ENCODE measurements at places on chromosomes 1 and 21.

GRCh38 chr1:170164103-170164763, 18.5 kb downstream of the NTMT2 start:
- DNase-seq, result no peak

GRCh38 chr1:224168859-224169380, 14.1 kb upstream of the DEGS1 start:
- DNase-seq, result no peak

DNA sequence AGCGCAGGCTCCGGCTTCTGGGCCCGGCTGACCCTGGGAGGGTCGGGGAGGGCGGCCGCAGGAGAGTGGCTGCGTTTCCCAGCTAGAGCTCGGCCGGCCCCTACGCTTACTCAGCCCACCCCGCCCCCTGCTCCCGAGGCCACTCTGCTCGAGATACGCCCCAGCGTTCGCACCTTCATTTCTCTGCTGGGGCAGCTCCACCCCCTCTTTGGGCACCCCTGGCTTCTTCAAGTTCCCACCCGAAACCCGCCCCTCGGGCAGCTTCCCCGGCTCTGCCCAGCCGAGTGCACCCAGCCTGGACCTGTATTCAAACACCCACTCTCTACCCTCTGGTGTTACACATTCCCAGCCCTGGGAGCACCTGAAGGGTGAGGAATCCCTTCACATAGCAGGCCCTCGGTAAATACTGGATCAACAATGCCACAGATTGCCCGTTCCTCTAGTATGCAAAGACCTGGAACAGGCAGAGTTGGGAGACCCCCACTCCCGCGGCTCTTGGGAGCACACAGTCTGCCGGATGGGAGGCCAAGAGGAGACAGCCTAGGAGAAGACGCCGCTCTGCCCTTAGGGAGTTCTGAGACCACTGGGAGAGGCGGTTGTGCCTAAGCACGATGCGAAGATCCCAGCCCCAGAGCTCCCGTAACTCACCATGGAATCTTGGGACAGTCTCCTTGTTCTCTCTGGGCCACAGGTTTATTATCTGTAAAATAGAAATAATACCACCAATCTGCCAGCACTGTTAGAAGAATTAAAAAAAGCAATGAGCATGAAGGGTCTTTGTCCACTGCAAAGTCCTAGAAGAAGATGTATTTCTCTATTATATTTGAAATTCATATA, 566 bp upstream of the PAQR7 start:
- DNase-seq, result peak; percentile 55

DNA sequence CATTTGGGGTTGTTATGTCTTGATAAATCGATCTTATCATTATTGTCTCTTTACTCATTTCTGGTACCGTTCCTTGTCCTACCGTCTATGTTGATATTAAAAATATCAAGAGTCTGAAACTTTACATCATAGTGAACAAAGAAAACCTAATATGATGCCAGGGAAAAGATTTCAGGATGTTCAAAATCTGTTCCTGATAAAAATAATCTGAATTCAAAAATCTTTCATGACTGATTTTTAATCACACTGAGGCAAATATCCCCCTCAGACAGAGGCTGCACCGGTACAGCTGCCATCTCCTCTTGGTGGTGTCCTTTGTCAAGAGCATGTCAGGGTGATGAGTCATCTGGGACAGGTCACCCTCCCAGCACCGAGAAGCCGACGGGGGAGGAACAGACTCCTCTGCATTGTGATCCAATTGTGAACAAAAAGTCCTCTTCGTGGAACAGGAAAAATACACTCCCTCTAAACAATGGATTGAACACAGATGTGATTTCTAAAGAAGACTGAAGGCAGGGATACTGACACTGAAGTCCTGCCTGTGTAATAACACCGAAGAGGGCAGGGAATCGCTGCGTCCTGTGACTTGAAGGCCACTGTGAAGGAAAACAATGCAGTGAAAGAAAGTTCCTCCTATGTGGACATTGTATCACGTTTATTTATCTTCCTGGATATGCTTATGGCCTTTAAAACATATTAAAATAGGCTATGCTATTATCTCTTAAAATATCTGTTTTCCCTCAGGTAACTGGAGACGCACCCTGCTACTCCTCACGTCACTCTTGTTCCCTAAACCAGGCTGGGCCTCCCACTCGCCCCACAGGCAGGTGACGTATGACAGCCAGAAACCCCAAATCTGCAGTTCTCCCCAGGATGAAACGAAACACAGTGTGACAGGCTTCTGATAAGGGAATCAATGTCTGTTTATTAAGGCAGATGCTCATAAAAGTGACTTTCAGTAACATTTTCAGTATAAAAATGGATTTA, 4.3 kb upstream of the SPATC1L start:
- peak; percentile 3 for DNase-seq

GRCh38 chr1:109977225-109977624, 7.3 kb upstream of the AHCYL1 start:
- DNase-seq, result no peak

DNA sequence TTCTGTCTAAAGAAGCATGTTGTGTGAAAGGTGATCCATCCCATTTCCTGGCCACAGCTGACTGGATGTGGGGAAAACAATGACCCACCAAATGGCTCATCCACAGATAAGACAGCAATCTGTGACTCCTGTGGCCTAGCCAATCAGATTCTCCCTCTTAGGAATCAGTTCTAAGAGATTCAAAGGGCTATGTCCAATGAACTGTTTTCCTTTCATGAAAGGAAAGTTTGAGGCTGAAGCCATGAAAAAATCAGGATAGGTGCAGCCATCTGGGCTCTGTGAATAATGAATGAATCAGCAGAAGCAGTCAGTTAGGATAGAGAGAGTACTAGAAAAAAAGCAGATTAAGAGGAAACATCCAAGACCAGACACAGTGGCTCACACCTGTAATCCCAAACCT, 164.7 kb downstream of the NRIP1 start:
- DNase-seq, result peak; percentile 53

DNA sequence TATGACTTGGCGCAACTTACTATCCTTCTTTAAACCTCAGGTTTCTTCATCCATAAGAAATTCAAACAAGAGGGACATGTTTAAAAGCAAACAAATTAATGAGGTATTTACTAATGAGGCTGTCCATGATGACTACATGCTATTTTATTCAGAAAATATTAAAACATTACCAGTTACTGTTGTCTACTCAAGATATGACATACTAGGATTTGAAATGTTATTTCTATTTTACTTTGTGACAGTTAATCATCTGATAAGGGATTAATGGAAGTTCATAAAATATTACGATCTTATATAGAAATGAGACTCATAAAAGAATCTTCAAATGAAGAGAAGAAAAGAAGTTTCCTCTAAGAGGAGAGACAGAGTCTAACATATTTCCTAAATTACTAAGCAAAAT, 80.1 kb downstream of the SPATA6 start:
- DNase-seq, result no peak

DNA sequence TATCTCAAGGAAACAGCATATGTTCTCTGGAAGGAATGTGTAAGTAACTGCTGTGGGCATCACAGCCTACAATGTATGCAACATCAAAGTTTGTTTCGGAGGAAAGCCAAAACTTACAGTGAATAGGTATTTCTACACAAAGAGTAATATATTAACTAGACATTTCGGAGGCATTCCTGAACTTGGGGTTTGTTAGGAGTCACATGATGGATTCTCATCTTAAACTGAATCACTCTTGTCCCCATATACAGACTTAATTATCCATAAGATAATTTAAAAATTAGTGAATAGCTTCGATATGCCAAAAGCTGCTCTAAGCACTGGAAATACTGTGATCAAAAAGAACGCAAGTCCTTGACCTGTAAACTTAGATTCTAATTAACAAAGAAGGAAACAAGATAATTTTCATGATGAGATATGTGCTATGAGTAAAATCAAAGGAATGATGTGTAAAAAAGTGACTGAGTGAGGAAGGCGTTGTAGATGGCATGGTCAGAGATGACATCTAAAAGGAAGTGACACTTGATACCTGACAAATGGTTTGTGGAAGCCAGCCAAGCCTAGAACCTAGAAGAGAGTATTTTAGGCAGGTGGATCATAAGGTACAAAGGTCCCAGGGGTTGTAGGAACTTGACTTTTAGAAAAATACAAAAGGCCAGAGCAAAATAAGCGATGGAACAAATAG, 273.1 kb downstream of the MRPL39 start:
- DNase-seq, result no peak

DNA sequence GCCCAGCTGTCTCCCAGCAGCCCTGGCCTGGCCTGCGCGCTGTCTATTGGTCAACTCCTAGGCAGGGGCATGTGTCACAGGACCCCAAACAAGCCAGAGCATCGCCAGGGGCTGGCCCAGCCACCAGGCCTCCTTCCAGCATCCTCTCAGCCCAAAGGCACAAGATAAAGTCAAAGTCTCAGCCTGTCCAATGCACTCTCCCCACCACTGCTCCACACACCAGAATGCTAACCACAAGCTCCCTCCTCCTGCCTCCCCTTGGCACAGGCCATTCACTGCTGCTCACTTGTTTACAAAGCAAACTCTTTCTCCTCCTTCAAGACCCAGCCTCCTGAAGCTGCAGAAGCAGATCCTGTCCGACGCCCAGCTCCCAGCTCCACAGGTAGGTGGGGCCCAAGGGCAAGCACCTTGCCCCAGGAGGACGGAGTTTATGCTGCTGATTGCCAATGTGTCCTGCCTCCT, 133.4 kb downstream of the DMRTB1 start:
- DNase-seq, result no peak

DNA sequence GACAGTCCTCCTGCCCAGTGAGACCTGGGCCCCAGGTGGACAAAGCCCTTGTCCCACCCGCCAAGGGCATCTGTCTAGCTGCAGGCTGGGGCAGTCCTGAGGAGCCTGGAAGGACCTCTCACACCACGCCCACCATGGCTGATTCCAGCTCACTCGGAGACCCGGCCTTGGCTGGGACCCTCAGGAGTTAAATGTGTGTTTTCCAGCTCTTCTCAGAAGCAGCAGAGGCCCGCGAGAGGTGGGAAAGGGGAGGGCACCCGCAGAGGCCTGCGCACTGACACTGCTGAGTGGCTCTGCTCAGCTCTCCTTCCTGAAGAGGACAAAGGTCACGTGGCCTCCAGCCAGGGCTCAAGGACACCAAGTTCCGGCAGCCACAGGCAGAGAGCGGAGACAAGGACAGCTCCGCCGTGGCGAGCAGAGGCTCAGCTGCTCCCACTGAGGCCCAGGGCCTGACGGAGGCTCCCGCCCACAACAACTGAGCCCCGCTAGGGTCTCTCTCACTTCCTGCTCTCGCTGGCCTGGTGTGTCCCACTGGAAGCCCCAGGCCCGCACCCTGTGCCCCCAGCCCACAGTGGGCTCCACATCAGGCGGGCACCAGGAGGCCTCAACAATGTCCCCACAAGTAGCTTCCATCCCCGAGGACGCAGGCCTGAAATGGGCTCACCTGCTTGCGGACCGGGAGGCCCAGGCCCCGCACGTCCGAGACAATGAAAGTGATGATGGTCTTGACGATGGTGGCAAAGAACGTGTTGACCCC, 16.9 kb downstream of the SLC19A1 start:
- no peak for DNase-seq

- no peak for DNase-seq
These were observed 41.2 kb downstream of the GADD45A start for GRCh38 chr1:67726224-67726623.

- DNase-seq, result no peak
These were observed 9.7 kb upstream of the PRDM15 start for GRCh38 chr21:41888749-41889376.

- no peak for DNase-seq
These were observed 14.5 kb downstream of the NMNAT1 start for GRCh38 chr1:9957726-9958125.

GRCh38 chr1:180925471-180926051, 12.9 kb downstream of the KIAA1614 start:
- DNase-seq, result no peak

- peak; percentile 37 for DNase-seq
These were observed 648 bp downstream of the S100PBP start for GRCh38 chr1:32817815-32818786.

GRCh38 chr1:154578058-154578418, 10.5 kb downstream of the CHRNB2 start:
- DNase-seq, result no peak

GRCh38 chr1:27322569-27323240, 742 bp downstream of the TMEM222 start:
- no peak for DNase-seq

DNA sequence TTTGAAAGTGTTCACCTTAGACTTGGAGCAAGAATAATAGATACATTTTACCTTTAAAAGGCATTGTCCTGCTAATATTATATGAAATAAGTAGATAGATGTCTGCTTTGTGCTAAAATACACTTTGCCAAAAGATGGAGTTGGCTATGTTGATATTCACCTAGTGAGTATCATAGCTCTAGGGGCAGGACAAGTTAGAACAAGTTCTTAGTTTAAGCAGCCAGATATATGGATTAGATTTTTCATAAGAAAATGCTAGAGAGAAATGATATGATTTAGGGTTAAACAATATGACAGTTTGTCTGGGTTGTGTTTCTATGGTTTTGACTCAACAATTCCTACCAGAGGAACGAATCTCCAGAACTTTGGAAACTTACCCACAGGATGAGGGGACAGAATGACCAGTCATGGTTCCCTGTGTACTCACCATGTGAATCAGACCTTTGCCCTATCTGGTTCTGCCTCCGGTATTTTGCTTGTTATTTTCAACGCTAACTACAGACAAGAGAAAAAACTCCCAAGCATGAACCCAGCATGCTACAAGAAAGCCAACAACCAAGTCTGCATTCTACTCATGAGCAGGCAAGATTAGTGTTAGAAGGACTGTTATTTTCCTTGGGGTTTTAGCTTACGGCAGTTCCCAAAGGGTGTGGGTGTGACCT, 1.7 kb downstream of the F5 start:
- peak; percentile 36 for DNase-seq

GRCh38 chr1:228073857-228074545, 8.5 kb upstream of the ARF1 start:
- no peak for DNase-seq

DNA sequence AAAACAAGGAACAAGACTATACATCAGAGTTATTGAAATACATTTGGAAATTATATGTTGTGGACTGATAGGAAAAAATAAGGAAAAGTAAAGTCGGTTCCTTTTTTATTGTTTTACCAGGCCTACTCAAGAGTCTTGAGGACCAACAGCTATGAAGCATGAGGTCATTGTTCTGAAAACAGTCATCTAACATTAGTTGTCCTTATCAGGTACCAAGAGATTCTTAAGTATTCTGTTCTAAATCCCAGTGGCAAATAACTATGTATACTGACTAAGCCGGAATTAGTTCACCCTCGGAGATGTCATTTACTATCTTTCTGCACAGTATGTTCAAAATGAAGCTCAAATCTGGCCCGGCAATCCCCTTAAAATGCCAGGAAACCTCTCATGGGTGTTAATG, 585 bp downstream of the ADGRL4 start:
- no peak for DNase-seq

GRCh38 chr1:156268336-156268735, 14.3 kb downstream of the SMG5 start:
- no peak for DNase-seq
